ENCODE measurements at places on chromosomes 2 and 18.

DNA sequence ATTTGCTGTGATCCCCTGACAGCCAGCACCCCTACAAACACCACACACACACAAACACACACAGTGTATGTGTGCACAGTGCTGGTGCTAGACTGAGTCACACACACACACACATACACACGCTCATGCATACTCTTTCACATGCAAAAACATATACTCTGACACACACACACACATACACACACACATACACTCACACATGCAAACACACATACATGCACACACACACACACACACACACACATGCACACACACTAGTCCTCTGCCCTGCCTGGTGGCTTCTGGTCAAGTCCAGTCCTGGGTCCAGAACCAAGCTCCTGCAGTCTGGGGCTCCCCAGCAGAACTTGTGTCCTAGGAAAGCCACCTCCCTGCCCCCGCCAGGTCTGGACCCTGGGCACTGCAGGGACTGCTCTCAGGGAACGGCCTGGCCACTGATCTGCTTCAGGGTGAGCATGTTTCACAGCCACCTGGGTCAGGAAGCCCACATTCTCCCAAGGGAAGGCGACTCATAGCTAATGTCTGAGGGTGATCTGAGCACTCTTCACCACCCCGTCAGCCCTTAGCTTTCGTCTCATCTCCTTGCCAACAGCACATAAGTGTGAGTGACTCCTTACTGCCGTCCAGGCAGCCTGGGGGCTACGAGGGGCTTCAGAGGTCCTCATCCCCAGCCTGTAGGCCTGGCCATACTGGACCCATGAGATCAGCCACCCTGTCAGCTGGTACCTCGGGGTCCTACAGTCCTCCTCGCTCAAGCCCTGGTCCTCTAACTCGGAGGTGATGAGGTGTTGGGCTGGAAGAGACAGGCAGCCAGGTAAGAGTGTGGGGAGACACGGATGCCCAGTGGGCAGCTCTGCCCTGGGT lies 88.1 kb downstream of the MCFD2 start:
- no peak for DNase-seq

DNA sequence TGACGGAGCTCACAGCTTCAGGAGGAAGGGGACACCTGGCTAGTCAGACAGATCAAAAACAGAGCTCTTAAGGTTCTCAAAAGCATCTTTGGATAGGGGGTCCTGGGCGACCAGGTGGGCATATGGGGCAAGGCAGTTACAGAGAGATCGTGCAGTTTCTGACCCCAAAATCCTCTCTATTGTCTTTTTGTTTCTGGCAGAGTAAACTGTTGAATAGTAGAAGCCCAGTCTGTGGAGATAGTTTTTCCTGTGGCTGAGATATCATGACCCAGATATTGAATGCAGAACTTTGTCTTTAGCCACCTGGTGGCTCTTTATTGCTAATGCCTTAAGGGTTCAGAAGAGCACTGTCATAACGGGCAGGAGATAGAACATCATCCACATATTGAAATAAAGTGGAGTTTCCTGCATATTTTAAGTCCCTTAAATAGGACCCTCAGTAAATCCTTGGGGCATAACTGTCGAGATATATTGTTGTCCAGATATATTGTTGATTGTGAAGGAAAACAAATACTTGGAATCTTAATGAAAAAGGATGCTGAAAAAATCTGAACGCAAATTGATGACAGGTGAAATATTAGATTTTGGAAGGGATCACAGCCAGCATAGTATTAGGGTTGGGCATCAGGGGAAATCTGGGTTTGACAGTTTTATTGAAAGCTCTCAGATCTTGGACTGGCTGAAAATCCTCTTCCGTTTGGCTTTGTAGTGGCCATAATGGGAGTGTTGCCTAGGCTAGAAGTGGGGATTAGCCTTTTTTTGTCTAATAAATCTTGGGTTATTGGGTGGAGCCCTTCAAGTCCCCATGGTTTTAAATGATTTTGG lies 14.1 kb upstream of the ZDBF2 start:
- no peak for DNase-seq

DNA sequence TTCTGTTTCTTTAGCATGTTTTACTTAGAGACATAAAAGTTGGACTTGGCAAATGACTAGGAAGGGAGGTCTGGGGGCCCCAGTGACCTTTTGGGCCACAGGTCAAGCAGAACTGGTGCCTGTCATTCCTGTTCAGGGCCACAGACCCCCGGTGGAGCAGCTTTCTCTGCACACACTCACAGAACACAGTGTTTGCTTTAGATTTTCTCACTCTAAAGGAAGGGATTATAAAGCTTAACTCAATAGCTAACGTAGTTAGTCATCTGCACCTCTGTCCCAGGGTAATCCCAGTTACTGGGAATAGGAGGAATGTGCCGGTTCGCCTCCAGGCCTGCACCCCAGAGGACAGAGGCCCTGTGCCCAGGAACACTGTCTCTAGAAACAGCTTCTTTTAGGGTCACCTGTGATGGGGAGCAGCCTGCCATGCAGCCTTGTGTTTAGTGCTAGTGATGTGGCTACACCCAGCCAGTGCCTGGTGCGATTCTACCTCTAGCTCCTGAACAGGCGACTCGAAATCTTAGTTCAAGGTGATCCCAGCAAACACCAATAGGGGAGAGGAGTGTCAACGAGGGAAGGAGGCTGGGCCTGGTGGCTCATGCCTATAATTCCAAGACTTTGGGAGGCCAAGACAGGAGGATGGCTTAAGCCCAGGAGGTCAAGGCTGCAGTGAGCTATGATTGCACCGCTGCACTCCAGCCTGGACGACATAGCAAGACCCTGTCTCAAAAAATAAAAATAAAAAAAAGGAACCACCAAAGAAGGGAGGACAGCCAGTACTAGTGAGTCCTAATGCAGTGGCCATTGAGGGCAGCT lies 11.6 kb downstream of the SPATA3 start:
- DNase-seq: no peak

DNA sequence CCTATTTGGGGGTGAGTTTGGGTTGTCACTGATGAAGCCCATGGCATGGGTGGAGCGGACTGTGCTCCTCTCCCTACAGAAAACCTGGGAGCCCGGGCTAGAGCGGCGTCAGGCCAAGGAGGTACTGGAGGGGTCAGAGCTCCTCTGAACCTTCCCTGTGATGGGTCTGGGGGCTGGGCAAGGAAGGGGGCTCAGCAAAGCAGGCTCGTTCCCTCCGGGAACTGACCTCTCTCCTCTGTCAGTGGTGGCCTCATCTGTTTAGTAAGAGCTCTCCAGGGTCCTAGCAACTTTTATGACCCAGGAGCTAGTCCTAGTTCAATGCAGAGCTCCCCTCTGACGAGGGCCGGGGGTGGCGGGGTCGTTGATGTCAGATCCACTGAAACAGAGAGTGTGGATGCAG lies 62.4 kb upstream of the OTOF start:
- no peak for DNase-seq

GRCh38 chr18:22311301-22311700 lies 106.4 kb downstream of the CTAGE1 start:
- no peak for DNase-seq

DNA sequence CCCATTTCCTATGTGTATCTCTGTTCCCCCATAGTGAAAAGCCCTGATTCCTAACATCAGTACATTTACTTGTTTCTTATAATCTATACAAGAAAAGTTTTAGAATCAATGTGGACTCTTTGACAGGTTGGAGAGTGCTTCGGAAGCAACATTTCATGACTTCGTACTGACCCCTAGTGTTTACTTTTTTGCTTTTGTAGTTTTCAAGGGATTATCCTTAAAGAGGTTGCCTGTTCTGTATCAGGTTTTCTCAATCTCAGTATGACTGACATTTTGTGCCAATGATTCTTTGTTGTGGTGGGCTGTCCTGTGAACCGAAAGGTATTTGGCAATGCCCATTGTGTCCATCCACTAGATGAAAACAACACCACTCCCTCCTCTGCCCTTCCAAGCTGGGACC lies 43.3 kb upstream of the SERPINB2 start:
- no peak for DNase-seq

DNA sequence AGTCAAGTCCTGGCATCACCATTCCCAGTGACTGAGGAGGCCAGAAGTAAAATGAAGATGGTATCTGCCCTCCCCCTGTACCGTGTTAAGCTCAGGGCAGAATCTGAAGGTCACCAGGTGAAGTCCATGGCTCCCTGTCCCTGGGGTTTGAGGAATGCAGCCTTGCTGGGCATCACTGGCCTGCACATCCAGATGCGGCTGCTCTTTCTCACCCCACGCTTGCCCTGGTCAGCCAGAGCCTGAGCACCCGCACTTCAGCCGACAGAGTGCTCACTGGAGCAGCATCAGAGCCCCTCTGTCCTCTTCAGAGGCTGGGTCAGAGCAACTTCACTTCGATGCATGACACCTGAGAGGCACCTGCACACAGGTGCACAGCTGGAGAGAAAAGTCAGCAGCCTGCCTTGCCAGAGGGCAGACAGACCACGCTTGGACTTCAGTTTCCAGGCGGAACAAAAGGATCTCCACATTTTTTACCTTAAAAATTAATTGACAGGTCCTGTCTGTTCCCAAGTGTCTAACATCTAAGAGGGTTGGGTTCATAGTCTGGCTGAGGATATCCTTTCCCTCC lies 267.3 kb downstream of the ANAPC1 start:
- no peak for DNase-seq

DNA sequence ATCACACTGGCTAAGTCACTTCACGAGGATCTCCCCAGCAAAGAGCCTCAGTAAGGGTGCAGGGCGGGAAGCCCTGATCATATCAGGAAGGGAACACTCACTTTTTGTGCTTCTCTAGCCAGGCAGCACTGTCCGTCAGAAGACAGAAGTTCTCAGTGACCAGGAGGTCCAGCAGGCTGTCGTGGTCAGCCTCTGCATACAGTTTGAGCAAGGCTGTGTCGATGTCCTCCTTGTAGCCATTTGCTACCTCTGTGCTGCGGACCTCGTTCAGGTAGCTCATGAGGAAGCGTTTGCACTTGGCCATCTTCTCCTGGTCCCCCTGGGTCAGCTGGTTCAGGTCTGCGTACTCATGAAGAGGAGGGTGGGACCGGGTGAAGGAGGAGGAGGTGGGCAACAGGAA lies 38.7 kb downstream of the GPR45 start:
- no peak for DNase-seq

DNA sequence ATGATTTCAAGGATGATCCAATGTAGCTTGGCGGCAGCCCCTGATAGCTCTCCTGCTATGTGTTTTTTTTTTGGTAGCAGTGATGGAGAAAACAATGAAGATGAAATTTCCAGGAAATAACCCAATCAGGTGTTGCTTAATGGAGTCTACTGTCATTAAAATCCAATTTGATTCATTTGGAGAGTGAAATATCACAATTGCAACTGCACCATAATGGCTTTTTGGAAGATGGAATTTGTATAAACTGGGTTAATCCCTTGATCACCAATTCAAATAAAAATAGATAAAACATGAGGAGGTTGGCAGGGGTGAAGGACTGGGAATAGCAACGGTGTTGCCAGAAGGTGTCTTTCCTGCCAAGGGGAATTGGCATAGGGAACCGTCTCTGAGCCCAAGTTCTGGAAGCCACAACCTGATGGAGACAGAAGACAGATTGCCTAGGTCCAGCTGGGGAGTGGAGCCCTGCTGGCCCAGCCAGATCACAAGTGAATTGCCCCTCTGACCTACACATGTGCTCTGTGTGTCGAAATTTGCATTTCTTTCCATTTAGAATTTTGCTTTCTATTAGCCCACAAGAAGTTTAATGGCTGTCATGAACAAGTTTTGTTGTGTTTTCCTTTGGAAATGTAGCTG lies 170.3 kb upstream of the SPRED2 start:
- DNase-seq: no peak

DNA sequence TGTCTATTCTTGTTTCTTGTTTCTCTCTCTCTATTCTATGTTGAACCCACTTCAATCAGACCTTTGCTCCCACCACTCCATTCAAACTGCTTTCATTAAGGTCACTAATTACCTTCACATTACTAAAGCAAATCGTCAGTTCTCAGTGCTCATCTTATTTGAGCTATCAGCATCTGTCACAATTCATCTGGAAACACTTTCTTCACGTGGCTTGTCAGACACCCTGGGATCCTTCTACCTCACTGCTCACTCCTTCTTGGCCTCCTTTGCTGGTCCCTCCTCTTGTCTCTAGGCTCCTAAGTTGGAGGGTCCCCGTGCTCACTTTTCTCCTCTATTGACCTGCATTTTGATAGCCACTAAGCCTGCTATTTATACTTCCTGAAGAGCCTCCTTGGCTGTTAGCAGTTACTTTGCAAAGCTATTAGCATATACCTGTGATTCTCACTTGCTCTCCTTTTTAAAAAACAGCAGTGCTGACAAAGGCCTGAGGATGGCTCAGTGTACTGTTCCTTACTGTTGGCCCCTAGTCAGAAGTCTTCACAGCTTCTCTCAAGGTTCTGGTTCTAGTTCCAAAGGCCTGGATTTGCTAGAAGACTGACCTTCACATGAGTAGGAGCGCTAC lies 80.2 kb downstream of the PLEKHM3 start:
- DNase-seq: no peak

DNA sequence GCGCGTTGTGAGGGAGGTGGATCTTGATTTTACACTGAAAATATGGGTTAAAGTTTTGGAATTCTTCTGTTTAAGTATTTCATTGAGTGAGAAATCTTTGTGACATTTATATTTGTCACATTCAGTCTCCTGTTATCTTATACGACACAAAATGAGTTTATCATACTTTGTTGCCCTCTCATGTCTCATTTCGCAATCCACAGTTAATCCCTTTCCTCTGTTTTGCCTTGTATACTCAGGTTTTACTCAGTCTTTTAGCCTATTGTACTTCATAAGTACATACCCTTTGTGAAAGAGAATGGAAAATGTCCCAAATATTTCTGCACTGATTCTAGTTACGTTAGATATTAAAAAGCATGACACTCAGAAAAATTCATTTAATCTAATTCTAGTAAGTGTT lies 142.7 kb downstream of the ATP9B start:
- no peak for DNase-seq

- DNase-seq: no peak
These were observed 425.3 kb downstream of the THSD7B start for GRCh38 chr2:137190411-137191195.

DNA sequence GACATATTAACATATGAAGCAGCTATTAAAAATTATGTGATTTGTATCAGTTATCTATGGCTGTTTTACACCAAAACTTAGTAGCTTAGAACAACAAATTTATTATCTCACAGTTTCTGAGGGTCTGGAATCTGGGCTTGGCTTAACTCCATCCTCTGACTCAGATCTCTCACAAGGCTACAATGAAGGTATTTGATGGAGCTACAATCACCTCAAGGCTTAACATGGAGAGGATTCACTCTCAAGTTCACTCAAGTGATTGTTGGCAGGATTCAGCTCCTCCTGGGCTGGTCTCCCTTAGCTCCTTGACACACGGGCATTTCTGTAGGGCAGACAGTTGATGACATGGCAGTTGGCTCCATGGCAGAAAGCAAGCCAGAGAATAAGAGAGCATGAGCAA lies 133.0 kb upstream of the SLC14A2 start:
- no peak for DNase-seq

GRCh38 chr2:223855426-223855825 lies 18.0 kb upstream of the AP1S3 start:
- no peak for DNase-seq

- no peak for DNase-seq
These were observed 75.4 kb downstream of the EPC2 start for GRCh38 chr2:148719941-148720436.

DNA sequence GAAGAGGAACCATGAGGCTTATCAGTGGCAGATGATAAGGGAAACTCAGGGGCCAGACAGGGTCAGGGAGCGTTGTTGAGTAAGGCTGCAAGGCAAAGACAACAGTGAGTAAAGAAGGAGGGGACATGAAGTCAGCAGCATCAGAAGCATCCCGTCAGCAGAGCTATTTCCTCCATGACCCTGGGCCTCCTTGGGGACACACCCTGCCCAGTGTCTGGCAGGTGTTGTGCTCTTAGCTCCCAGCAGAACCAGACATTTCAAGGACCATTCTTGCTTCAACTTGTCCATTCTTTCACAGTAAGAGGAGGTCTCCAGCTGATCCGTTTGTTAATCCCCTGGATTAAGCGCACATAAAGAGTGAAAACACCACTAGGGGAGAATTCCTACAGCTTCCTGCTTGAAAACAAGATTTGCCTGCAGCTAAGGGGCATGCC lies 88.7 kb upstream of the MEIS1 start:
- DNase-seq: no peak

Measured in stimulated activated CD8-positive, alpha-beta memory T cell treated with anti-CD3 and anti-CD28 coated beads, Interleukin-4, amount 100 ng/mL, for 1 hour (primary cell).